ENCODE measurements at places on chromosomes 11 and 22. TPM values are rescaled to one million over a fixed set of nuclear protein-coding genes. Genes with fewer than 3 reads are reported as not detected.
A peak's percentile ranks its signal among the peaks of the same experiment; 100 is the strongest.

Gene PTGDR2
- 0.10 TPM for total RNA-seq

- H3K27me3 ChIP-seq, result peaks cover 2% of the 10 kb centered on the region
- peaks cover 17% of the 10 kb centered on the region for H3K4me1 ChIP-seq
Measured at GRCh38 chr22:28332410-28332809, 347.2 kb downstream of the TTC28 start.

GRCh38 chr22:20206709-20207215 is 55.9 kb upstream of the CCDC188 start:
- no peaks in the 10 kb centered on the region for H3K36me3 ChIP-seq
- H3K4me1 ChIP-seq, result peaks cover 19% of the 10 kb centered on the region
- peak; percentile 12 for DNase-seq
- H3K4me3 ChIP-seq, result peak overlapping the region; percentile 95
- H3K27me3 ChIP-seq, result no peaks in the 10 kb centered on the region
- peak overlapping the region; percentile 90 for H3K27ac ChIP-seq

DNA sequence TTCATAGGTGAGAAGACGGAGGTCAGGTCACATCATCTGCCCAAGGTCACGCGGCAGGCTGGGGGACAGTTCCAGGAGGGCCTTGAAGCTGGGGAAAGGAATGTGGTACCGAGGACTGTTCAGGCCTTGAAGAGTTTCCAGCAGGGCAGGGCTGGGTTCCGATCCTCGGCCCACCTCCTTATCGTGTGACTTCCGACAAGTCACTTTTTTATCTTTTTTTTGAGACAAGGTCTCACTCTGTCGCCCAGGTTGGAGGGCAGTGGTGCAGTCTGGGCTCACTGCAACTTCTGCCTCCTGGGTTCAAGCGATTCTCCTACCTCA is 623 bp downstream of the NDUFS8 start:
- H3K4me1 ChIP-seq, result peaks cover 20% of the 10 kb centered on the region
- H3K36me3 ChIP-seq, result no peaks in the 10 kb centered on the region
- no peak for DNase-seq
- H3K27me3 ChIP-seq, result no peaks in the 10 kb centered on the region

- H3K4me1 ChIP-seq, result no peaks in the 10 kb centered on the region
Measured at GRCh38 chr11:889257-889656, 21.4 kb downstream of the CHID1 start.

GRCh38 chr11:27293515-27294417 is 69.2 kb downstream of the CCDC34 start:
- H3K4me1 ChIP-seq, result no peaks in the 10 kb centered on the region
- no peak overlapping the region for H3K27ac ChIP-seq
- peaks cover 3% of the 10 kb centered on the region for H3K27me3 ChIP-seq
- no peak for DNase-seq
- no peak overlapping the region for H3K4me3 ChIP-seq
- no peaks in the 10 kb centered on the region for H3K36me3 ChIP-seq

- no peak overlapping the region for H3K27ac ChIP-seq
- H3K27me3 ChIP-seq, result no peaks in the 10 kb centered on the region
- DNase-seq, result no peak
- H3K4me1 ChIP-seq, result no peaks in the 10 kb centered on the region
- H3K36me3 ChIP-seq, result no peaks in the 10 kb centered on the region
Measured at GRCh38 chr11:26095340-26095739, 236.6 kb upstream of the ANO3 start.

DNA sequence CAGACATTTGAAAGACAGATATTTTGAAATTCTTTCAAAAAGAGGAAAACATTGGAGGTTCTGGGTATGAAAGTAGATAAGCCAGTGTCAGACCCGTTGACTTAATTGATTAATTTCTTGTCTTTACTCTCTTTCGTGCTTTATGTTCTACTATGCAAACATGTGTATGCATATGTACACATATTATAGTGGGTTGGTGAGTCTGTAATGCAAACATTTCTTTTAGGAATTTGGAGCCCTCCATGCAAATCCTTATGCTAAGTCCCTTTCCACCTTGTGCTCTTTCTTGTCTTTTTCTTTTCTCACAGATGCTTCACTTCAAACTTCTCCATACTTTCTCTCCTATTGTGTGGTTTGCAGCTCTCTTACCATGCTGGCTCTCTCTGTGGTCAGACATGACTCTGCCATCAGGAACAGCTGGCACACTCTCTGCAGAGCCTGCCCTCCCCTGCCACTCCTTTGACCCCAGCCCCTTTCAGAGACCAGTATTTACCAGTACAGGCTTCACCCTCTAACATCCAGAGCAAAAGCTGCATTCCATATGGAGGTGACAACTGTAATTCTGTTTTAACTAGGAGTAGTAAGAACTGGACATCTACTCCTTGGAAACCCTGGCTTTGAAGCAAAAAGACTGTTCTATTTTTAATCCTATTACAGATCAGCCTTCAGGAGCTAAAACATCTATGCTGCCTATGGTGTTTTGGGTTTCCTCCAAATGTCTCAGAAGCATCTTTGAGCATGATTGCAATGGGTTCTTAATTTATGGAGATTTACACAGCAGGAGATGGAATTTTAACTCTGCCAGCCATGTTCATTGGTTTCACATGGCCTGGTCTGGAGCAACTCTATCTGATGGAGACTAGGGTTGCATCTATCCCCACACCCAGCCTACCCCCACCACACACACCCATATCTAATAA is 386.9 kb upstream of the FAT3 start:
- no peaks in the 10 kb centered on the region for H3K36me3 ChIP-seq
- H3K27me3 ChIP-seq, result no peaks in the 10 kb centered on the region
- H3K4me1 ChIP-seq, result no peaks in the 10 kb centered on the region
- H3K4me3 ChIP-seq, result no peak overlapping the region
- no peak overlapping the region for H3K27ac ChIP-seq

- H3K36me3 ChIP-seq, result peaks cover 6% of the 10 kb centered on the region
- peaks cover 57% of the 10 kb centered on the region for H3K4me1 ChIP-seq
- peak overlapping the region; percentile 8 for H3K4me3 ChIP-seq
Measured at GRCh38 chr11:125514336-125515101, 18.5 kb upstream of the FEZ1 start.

DNA sequence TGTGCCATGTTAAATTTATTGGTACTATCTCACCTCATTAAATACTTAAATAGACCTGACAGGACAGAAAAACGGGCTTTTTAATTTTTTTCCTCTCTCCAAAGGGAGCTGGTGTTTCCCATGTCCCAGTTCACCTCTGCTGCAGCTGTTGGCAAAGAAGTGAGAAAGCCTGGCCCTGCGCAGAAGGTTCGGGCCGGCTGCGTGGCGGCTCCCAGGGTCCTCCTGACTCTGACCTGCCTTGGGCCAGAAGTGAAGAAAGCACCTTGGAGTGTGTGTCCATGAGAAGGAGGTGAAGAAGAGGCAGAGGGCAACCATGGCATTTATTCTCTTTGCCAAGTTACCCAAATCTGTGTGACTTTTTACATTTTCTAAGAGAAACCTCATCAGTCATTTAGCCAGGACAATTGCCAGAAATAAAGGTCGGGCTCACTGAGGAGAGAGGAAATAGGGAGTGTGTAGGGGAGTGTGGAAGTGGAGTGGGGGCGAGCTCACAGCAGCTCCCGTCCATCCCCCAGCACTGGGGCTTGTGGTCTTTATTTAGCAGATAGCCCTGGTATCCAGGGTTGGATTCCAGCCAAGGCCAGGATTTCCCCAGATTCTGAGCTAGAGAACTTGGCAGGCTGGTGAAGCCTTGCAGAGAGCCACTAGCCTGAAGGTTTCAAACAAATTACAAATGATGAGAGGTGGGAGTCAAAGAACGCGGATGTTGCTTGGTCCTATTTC is 102.4 kb upstream of the CADM1 start:
- H3K4me3 ChIP-seq, result no peak overlapping the region
- no peaks in the 10 kb centered on the region for H3K36me3 ChIP-seq
- no peak for DNase-seq
- no peak overlapping the region for H3K27ac ChIP-seq
- no peaks in the 10 kb centered on the region for H3K27me3 ChIP-seq
- H3K4me1 ChIP-seq, result no peaks in the 10 kb centered on the region

DNA sequence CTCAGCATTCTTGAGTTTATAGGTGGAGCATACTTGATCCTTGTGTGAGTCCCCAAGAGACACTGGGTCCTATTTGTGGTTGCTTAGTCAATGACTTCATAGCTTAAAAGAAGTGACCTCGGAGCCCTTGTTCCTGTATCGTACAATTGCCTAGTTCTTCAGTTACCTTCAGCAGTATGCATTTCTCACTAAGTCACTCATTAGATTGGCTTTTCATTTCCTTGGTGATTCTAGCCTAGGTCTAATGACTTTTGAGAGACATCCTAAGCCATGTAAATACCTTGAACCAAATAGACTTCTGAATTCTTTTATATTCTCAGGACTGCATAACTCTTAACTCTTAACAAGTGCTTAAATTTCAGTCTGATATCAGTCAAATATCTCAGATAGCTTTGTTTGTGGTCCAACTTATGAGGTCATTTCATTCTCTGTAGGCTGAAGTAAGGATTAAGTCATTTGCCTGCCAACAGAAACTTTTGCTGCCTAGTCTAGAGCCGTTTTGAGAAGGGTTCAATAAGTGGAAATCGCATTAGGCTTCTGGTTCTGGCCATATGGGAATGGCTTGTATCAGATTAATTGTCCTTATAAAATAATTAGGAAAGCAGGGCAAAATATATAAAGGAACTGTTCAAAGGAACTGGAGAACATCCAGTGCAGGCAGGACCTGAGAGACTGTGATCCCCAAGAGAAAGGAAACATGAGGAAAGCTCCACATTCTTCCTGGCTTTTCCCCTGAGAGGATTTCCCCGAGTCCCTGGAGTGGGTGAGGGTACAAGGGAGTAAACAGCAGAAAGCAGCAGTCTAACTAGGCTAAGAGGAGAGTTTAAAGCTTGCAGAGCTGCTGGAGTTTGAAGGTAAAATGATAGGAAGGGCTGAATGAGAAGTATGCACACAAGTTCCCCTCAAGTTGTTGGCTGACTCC is 39.9 kb downstream of the TRAF6 start:
- no peaks in the 10 kb centered on the region for H3K4me1 ChIP-seq
- H3K27me3 ChIP-seq, result no peaks in the 10 kb centered on the region
- DNase-seq, result no peak
- H3K4me3 ChIP-seq, result no peak overlapping the region

DNA sequence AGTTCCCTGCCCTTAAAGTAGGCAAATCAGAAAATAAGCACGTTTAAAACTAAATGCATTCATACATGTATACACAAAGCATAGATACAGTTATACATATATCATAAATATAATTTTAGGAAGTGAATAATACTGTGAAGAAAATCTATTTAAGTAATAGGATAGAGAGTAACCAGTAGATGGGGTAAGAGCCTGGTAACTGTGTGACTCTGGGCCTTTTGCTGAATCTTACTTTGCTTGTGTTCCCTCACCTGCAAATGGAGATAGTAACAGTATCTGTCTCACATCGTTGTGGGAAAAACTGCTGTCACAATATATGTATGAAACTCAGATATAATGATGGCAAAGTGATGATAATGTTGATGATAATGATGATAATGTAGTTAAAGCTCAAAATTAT is 29.9 kb downstream of the MS4A2 start:
- no peaks in the 10 kb centered on the region for H3K4me1 ChIP-seq
- no peak overlapping the region for H3K4me3 ChIP-seq
- no peak for DNase-seq

DNA sequence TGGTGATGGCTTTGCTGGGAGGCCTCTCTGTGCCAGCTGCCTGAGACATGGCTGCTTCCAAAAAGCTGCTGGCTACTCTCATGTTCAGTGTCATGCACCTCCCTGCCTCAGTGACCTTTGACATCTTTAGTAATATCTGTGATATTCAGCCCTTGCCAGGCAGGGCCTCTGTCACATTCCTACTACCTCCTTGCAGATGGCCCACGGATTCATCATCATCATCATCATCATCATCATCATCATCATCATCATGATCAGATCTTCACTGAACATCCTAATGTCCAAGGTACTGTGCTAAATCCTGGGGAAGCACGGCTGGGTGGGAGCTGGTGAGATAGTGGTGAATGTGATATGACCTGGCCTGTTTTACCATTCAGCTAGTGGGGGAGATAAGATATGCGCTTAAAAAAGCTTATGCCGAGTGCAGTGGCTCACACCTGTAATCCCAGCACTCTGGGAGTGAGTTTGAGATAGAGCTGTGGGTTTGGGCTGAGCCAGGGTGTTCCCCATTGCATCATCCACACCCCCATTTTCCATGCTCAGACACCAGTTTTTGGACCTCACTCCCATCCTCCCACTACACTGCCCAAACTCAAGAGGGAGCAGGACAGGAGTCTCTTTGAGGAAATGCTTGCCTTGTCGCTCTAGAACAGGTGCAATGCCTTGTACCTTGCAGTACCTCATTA is 17.1 kb upstream of the TMPRSS13 start:
- H3K27me3 ChIP-seq, result no peaks in the 10 kb centered on the region
- DNase-seq, result no peak

GRCh38 chr22:48701296-48702030 is 1126.2 kb downstream of the BRD1 start:
- no peak overlapping the region for H3K4me3 ChIP-seq
- H3K27ac ChIP-seq, result no peak overlapping the region
- no peaks in the 10 kb centered on the region for H3K27me3 ChIP-seq
- no peak for DNase-seq
- H3K4me1 ChIP-seq, result no peaks in the 10 kb centered on the region

DNA sequence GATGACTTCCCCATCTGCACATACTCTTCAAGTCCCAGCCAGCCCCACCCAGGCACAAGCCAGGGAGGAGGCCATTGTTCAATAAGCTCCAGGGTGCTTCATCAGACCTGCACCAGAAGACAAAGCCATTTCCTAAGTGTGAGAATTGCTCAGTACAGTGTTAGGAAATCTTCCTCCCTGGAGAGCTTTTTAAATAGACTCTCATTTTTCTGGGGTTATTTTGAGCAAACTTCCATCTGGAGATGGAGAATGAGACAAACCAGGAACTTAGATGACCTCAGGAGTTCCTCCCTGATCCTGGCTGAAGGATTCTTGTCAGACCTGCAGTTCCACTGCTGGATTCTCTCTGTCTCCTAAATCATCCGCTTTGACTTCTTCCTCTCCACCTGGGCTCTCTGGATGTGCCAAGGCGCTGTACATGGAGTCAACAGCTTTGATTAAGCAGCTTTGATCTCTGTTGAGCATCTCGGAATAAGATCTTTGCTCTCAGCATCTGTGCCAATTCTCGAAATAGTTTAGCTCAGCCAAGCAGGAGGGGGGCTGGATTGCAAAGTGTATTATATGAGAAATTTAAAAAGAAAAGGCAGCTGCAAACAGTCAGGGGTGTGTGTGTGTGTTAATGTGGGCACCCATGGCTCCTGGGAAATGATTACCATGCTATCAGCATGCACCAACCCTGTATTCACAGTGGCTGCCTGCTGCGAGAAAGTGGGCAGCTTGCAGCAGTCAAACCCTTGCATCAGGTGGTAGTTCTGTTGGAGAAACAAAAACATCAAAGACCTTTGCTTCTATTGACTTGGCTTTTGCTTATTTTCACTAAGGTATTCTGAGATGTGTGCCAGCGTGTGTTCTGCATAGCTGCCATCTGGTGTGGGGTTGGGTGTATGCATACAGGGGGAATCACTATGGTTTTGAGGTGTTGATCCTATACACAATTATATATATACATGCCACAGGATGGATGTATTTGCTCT is 70.2 kb upstream of the NAV2 start:
- no peak for DNase-seq
- no peak overlapping the region for H3K27ac ChIP-seq
- no peak overlapping the region for H3K4me3 ChIP-seq
- H3K27me3 ChIP-seq, result peaks cover 1% of the 10 kb centered on the region
- H3K36me3 ChIP-seq, result no peaks in the 10 kb centered on the region

- peaks cover 49% of the 10 kb centered on the region for H3K27me3 ChIP-seq
- DNase-seq, result no peak
- H3K36me3 ChIP-seq, result peaks cover 4% of the 10 kb centered on the region
- H3K4me1 ChIP-seq, result peaks cover 30% of the 10 kb centered on the region
Measured at GRCh38 chr11:46334211-46334610, 13.1 kb upstream of the DGKZ start.

- peaks cover 32% of the 10 kb centered on the region for H3K4me1 ChIP-seq
- peak within 1 kb of the TSS; percentile 93 for H3K4me3 ChIP-seq
- H3K36me3 ChIP-seq, result peaks cover 48% of the 10 kb centered on the region
- H3K27ac ChIP-seq, result peak within 1 kb of the TSS; percentile 94
- no peaks in the 10 kb centered on the region for H3K27me3 ChIP-seq
- peak; percentile 31 for DNase-seq
Measured at GRCh38 chr11:105034813-105035620, at the start of gene CASP1. Gene CASP1, minus strand, starts transcription at chr11:105035144. Its CDS starts 31 bp downstream, at chr11:105035113.

All from activated T-helper 1 cell treated with anti-CD3 and anti-CD28 coated beads, Interleukin-12 subunit alpha, Interleukin-12 subunit beta, Interleukin-2, Interleukin-4 antibody, amounts not matched to agents 30 ng/mL and 10 ng/mL and 1 ng/mL, durations not matched to agents 14 hours and 24 hours and 36 hours (primary cell).